ENCODE measurements at places on chromosomes 2 and 18. TPM values are rescaled to one million over a fixed set of nuclear protein-coding genes. Genes with fewer than 3 reads are reported as not detected.

DNA sequence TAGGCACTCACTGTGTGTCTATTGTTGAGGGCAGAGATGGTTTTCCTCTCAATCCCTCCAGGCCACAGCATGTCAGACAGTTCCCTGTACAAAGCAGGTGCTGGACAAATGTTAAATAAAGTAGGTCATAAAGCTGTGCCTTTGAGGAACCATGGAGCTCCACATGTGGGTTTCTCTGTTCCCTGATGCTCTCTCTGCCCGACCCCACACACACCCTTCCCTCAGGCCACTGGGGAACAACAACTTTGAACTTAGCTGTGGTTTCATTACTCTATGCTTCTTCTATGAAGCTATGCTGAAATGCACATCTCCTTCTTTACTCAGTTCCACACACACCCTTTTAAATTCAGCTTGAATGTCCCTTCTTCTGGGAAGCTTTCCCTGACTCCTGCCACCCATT, 415.3 kb downstream of the HRH4 start:
- DNase-seq, result no peak

DNA sequence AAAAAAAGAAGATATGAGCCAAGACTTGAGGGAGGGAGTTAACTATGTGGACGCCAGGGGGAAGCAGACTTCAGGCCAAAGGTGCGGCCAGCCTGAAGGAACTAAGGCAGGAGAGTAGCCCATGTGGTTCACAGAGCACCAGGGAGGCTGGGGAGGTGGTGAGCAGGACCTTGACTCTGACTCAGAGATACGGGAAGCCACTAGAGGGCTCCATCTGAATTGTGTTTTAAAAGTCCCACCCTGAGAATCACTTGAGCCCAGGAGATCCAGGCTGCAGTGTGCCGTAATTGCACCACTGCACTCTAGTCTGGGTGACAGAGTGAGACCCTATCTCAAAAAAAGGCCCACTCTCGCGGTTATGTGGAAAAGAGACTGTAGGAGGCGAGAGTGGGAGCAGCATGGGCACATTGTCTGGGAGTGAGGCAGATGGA, 12.3 kb downstream of the CEP192 start:
- no peak for DNase-seq

DNA sequence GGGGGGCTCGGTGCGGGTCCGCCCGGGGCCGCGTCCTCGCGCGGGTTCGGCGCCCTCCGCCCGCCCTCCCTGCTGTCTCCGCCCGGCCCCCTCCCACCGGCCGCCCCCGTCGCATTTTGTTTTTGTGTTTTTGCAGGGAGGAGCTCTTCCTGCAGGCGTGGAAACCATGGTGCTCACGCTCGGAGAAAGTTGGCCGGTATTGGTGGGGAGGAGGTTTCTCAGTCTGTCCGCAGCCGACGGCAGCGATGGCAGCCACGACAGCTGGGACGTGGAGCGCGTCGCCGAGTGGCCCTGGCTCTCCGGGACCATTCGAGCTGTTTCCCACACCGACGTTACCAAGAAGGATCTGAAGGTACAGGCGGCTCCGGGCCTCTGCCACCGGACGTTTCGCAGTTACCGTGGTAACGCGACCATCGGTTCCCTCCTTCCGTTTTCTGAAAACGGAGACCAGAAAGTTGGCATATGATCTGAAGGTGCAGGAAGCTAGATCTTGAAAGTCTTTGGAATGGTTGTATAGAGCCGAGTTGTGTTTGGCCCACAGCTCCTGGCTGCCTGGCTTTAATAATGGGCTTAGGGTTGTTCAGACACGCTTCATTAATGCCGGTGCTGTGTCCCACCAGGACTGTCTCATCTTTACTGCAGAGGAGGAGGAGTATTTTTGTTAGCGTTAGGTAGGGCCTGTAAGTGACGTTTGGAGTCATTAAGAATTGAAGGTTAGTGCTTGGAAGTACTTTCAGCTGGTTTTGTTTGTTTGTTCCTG, 891 bp downstream of the KDM3A start:
- peak; percentile 74 for DNase-seq

GRCh38 chr2:239359196-239359912, 41.5 kb downstream of the HDAC4 start:
- no peak for DNase-seq

VIL1 gene
- 194 TPM for total RNA-seq
